ENCODE measurements at places on chromosomes 2 and 18.

DNA sequence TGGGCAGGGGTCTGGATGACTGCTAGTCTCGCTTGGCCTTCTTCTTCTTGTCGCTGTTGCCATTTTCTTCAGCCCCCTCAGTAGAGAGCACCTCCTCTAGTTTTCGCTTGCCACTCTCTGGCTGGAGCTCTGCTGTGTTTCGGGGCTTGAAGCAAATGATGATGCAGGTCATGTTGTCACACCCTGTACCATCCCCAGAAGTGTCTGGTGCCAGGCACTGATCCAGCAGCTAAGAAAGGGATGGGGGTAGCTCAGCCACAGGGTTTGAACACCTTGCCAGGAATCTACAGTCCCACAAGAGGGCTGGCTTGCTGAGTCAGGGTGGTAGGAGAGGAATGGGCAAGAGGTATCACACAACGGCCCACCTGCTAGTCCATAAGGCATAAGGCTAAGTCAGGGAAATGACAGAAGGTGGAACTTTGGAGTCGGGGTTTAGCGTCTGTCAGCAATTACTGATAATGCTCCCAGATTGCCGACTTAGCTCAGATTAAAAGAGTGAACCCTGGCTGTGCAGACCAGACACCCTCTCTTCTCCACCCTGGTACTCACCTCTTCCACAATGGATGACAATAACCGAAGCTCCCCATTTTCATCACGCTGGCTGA, 1.1 kb upstream of the ZNF513 start:
- DNase-seq, result no peak

DNA sequence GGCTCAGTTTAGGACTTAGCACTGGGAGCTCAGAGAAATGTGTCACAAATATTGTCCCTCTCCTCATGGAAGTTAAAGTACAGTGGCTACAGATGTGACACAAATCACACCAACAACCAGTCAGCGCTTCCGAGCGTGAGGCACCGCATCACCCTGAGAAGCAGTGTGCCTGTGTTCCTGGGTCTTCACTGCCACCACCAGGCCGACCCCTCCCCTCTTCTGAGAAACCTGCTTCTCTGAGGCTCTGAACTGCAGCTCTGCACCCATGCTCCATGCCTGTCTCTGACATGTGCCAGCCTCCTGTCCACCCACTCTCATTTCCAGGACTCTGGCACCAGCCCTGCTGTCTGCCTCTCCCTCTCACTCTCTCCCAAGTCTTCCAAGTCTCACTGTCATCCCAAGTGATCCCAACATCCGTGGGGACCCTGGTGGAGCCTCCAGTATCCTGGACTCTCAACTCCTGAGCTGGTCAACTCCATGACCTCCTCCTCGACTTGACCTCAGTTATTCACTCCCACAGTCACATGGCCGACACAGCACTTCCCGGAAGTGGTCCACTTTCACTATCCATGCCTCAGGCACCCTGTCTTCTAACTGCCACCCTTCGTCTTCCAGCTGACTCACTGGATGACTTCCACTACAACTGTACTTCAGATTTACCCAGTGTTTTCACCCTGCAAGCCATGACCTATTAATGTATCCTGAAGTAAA, 73.5 kb downstream of the FBXO15 start:
- no peak for DNase-seq

DNA sequence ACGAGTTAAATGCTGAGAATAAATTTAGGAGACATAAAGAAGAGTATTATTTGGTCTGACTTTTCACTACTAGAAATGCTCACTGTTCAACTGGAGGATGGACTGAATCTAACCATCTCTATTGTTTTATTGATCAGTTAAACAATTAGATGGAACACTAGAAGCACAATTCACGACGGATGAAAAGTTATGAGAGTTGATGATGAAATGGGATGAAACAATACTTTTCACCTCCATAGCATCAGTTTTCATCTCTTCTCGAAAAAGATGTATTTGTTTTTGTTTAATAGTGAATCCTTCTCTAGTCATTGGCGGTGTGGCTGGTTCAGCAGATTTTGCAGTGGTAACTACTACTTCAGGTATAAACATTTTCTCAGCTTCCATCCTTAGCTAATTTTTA, 19.3 kb downstream of the TTN start:
- DNase-seq, result no peak

DNA sequence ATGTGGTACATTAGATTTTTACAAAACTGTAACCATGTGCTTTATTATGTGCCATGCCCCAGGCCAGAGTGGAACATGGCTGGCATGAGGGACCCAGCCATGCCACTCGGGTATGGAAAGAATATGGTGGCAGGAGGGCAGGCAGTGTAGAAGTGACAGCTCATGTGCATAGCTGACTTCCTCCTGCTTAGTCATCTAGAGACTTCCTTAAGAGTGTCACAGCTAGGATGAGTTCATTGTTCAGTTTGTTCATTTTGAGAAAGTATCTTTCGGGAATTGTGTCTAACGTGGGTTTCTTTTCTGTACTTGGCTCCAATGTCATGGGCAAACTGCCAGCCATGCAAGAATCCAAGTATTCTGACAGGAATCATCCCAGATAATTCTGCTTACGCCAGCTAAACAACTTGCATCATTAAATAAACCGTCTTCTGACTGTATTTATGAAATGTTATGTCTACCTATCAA, 94.3 kb upstream of the ITGB6 start:
- DNase-seq, result no peak

GRCh38 chr2:160516547-160517365, 23.1 kb upstream of the RBMS1 start:
- DNase-seq, result no peak
